ENCODE measurements at places on chromosomes 3 and 15.
A peak's percentile ranks its signal among the peaks of the same experiment; 100 is the strongest.

GRCh38 chr15:78104566-78105475 lies 12.5 kb downstream of the SH2D7 start:
- no peak for DNase-seq

GRCh38 chr3:154135511-154136173 lies 14.5 kb downstream of the ARHGEF26 start:
- no peak for DNase-seq

- DNase-seq, result no peak
Observed at GRCh38 chr15:52579852-52580251, 11.0 kb upstream of the ARPP19 start.

GRCh38 chr3:140006331-140006730 lies 71.3 kb downstream of the CLSTN2 start:
- no peak for DNase-seq

GRCh38 chr3:46934498-46935167 lies 41.9 kb downstream of the CCDC12 start:
- no peak for DNase-seq

DNA sequence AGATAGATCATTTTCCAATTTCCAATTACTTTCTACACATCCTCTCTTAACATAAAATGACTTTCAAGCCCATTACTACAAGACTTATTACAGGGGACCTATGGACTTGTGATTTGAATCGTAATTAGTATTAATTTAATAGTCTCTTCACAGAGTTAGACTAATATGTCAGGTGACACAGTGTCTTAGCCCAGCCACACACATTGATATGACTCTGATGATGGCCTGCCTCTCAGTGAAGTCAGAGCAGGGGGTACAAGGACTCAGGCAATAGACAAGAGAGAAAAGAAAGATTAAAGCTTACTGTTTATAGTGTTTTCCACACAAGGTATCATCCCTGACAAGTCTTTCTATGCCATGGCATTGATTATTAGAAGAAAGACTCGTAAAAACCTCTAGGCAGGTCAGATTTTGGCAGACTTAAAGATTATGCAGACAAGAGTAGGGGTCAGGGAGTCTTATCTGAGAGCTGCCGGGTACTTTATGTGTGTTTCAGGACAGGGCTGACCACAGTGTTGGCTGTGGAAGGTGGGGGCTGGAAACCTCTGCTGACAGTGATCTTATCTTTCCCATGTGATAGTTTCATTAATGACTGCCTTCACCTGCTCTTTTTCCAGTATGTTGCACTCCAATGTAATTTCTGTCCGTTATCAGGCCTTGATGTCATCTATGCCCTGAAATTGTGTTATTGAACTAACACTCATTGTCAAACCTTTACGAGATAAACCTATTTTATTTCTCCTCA lies 50.1 kb downstream of the B3GALNT1 start:
- no peak for DNase-seq

- DNase-seq, result no peak
Observed at GRCh38 chr3:171790574-171790897, 19.7 kb downstream of the PLD1 start.

- peak; percentile 55 for DNase-seq
Observed at GRCh38 chr3:181313335-181313734, 323.8 kb upstream of the DNAJC19 start.

GRCh38 chr3:197354568-197355001 lies 56.2 kb upstream of the DLG1 start:
- DNase-seq, result no peak

DNA sequence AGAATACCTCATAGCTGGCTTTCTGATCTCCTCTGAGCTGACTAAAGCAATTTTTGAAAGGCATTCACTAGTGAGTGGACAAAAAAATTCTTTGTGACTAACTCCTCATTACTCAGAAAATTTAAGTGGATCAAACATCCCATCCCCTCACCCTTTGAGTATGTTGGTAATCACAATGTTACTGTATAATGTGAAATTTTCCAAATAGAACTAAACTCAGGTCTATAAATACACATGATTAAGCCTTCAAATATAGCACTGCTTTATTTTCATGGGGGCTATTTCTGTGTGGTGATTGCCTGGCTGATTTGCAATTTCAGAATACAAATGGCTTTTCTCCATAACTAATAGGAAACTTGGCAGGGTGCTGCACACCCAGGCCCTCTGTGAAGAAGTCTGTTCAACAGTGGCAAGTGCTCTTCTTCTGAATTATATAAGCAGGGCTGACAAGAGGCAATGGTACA lies 45.9 kb upstream of the ACTC1 start:
- no peak for DNase-seq

- DNase-seq, result no peak
Observed at GRCh38 chr3:136645915-136646314, 106.3 kb downstream of the STAG1 start.

DNA sequence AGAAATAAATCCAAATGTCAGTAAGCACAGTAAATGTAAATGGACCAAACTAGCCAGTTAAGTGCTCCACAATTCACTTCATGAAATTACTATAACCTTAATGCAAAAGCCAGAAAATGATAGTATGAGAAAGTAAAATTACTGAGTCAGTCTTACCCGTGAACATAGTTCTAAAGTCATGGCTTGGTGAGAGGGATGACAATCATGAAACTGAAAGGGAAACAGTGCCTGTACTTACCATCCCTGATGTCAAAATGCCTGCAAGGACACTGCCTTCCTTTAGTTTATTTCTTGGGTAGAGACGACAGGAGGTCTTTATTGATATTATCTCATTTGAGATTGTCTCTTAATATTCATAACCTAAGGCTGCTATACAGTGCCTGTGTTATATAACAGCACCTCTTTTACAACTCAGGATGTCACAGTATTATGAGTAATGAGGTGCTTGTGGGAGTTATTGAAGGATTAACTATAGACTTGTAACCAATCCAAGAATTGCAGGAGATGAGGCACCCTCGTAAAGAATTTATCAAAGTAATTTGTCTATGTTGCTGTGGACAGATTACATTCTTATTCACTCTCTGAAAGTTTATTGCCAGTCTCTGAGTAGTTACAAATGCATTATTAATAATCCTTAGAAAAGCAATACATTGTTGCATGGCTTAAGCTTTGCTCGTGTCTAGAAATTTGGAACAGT lies 142.9 kb upstream of the BFSP2 start:
- DNase-seq, result no peak

GRCh38 chr3:189308608-189309007 lies 136.8 kb downstream of the TPRG1 start:
- no peak for DNase-seq

DNA sequence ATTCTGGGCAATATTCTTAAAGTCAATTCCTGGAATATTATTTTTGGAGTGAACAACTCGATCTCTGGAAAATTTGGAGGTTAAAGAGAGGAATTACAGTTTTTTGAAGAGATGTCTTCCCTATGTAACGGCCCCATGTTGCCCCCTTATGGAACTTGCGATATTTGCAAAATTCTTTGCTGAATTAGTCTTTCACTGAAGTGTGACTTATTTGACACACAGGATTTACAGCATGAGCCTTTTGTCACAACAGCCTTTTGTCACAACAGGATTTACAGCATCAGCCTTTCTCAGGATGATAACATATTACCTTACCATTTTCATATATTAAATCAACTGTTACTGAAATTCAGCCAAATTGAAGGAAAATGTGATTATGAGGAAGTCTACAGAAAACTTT lies 37.8 kb upstream of the SPTSSB start:
- peak; percentile 37 for DNase-seq

- no peak for DNase-seq
Observed at GRCh38 chr3:158140396-158140795, 30.5 kb downstream of the RSRC1 start.

DNA sequence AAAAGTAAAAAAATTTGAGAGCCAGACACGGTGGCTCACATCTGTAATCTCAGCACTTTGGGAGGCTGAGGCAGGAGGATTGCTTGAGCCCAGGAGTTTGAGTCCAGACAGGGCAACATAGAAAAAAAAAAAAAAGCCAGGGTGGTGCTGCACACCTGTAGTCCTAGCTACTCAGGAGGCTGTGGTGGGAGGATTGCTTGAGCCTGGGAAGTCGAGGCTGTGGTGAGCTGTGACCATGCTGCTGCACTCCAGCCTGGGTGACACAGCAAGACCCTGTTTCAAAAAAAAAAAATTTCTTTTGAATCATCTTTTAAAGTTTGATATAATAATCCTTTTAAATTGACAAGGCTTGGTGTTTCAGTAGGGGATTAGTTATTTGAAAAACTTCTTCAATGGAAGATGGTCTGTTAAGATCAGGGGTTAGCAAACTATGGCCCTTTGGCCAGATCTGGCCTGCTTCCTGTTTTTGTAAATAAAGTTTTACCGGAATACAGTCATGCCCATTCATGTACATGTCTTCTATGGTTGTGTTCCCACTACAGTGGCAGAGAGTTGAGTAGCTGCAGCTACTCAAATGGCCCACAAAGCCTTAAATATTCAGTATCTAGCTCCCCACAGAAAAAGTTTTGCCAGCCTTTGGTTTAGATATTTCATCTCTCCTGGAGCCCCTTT lies 28.9 kb downstream of the CDAN1 start:
- DNase-seq, result no peak

- no peak for DNase-seq
Observed at GRCh38 chr3:21705769-21706168, 45.2 kb downstream of the ZNF385D start.

- DNase-seq, result no peak
Observed at GRCh38 chr3:72353236-72354128, 494.8 kb downstream of the SHQ1 start.

GRCh38 chr3:183161552-183162336 lies 790 bp downstream of the LAMP3 start:
- DNase-seq, result no peak

- DNase-seq, result no peak
Observed at GRCh38 chr3:57518276-57518915, 25.7 kb downstream of the DNAH12 start.

DNA sequence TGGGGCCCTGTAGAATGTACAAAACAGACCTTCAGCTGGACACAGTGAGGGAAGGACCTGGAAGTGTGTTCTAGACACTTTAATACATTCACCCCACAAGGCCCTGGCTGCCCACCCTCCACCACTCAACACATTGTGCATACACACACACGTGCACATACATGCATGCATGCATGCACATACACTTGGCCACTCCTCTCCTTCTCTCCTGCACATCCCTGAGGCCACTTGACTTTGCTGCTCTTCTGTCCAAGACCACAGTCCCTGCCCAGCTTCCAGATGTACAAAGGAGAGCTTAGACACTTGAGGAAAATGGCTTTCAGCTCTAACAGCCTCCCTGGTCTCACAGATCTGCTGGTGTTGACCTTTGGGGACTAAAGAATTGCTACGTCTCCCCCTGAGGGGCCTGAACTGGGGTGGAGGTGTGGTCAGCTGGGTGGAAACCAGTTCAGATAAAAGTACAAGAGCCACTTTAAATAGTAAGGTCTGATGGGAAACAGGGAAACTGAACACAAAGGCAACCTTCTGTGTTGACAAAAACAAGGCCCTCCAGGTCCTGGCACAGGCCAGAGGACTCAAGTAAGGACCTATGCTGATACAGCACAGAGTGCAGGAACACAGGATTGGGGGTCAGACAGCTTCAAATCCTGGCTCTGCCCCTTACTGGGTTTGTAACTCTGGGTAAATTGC lies 24.8 kb upstream of the NOX5 start:
- DNase-seq, result no peak

- DNase-seq, result no peak
Observed at GRCh38 chr3:38723569-38724391, 74.3 kb upstream of the SCN5A start.

DNA sequence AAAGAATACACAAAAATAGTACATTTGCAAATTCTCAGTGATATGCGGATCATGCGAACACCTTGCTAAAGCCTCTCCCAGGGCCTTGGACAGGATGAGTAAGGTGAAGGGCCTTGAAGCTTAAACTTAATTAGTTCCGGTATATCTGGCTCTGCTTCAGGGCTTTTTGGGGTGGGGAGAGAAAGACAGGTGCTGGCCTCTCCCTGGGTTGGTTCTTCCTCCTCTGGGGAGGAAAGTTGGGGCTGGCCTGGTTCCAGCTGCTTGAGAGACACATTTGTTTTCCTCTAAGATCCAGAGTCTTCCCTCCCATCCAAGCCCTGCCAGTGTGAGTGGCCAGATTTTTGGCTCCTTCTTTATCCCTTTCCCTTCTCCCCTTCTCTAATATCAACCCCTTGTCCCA lies 64.7 kb upstream of the EPHB3 start:
- DNase-seq, result no peak

DNA sequence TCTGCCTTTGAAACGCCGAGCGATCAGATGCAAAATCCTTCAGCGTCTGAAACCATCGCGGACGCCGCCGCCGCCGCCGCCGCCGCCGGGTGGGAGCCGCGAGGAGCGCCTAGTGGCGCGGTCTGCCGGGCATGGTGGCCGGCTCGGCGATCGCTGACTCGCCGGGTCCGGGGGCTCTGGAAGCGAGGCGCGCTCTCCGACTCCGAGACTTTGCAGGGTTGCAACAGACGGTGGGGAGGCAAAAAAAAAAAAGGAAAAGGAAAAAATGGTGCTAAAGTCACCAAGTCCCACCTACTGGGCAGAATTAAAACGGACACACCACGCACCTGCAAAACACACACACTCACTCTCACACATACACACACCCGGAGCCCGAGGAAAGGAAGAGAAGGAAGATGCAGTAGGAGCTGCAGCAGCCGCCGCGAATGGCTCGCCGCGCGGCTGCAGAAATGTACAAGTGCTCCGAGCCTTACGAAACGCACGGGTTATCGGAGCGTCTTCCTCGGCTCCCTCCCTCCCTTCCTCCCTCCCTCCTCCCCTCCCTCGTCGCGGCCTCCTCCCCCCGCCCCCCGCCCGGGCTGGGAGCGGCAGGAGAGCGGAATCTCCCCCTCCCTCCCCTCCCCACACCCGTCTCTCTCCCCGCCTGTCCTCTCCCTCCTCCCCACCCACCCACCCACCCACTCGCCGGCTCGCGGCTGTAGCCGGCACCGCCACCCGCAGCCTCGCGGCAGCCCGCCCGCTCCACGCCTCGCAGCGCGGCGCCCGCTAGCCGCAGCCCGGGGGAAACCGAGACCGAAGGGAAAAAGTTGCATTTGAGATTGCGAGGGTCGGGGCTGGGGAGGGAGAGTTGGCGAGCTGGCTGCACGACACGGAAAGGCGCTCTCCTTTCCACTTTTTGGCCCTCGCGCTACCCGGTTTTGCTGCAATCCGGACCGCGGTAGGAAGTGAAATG lies at the start of gene NTRK3:
NTRK3 (minus strand) TSS at position 461 of the 952 bp plus-strand sequence. CDS start 586 bp downstream, outside the sequence.
- DNase-seq, result peak; percentile 15

DNA sequence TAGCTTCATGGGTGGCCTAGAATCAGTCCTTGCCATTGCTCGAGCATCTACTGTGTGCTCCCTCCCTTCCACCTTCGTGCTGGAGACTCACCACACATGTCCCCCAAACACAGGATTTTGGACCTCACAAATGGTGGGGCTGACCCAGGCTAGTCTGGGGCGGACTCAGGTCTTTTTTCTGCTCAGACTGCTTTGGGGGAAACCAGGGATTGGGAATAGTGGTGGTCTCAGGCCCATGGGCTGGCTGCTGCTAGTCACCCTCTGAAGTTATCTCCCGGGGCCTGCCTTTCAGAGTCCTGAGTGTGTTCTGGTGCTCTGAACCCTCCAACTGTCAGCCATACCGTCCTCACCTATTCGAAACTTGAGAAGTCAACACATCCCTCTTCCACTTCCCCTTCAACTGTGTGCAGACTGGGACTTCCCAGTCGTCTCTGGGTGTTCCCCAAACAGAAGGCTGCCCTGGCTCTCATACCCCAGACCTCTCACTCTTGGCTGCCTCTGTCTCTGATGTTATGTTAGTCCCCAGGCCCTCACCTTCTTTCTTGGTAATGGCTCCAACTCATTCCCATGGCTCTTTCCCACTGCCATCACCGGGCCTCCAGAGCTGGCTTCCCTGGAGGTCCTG lies 46.0 kb downstream of the PPCDC start:
- DNase-seq, result no peak

All from NCI-H1694 treated with DMSO at 0.1 percent for 48 hours (cell line).